ENCODE measurements at places on chromosomes 11 and 22. TPM values are rescaled to one million over a fixed set of nuclear protein-coding genes. Genes with fewer than 3 reads are reported as not detected.

PLAAT4 gene
- total RNA-seq: 17.5 TPM

SLC43A3 gene
- total RNA-seq: 10.5 TPM

LIF gene
- 13.4 TPM for total RNA-seq

MIOX gene
- total RNA-seq: not detected

Data from hepatocyte (in vitro differentiated cells).